ENCODE measurements at places on chromosomes 5 and 9.

DNA sequence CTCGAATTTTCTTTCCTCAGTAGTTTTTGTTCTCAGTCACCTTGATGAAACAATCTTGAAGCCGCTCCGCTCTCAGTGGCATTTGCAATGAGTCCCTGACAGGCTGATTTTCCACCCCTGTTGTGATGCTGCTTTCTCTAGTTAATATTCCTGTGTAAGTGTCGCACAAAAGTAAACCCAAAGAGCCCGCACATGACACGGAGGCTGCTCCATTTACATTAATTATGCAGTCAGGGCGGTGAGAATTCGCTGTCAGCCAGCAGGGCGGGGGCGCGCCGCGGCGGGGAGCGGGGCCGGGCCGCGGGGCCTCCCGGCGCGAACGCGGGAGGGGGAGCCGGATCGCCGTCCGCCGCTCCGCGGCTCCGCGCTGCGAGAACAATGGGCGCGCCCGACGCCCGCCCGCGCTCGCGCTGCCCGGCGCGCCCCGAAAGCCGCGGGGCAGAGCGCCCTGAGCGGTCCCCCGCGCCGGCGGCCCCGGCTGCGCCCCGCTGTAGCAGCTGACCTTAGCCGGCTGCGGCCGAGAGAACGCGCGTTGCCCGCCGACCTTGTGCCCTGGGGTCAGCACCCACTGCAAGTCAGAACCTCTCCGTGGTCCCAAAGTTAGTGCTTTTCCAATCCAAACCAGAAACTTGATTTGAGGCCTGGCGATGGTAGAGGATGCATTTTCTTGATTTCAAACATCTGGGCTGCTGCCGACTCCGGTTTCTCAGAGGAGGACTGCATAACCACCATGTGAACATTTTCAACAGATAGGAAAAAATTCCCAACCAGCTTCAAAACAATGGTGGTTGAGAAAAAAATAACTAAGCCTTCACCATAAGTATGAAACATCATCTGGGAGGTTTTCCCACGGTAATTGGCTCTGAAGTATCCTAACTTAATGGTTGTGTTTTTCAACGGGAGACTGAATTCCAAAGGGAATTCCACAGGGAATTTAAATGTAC is 142.6 kb downstream of the PBX3 start:
- DNase-seq: no peak

DNA sequence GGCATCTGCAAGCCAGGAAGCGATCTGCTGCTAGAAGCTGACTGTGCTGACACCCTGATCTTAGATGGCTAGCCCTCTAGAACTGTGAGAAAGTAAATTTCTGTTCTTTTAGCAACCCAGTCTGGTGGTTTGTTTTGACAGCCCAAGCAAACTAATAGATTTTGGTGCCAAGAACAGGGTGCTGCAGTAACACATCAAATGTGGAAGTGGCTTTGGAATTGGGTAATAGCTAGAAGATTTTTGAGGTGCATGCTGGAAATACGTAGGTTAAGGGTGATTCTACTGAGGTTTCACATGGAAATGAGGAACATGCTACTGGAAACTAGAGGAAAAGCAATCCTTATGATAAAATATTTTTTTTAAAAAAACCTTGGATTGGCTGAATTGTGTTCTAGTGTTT is 153.5 kb upstream of the SH3GL2 start:
- no peak for DNase-seq

- no peak for DNase-seq
These were observed 3.9 kb upstream of the CFAP95 start for GRCh38 chr9:69816735-69817134.

- DNase-seq: peak; percentile 37
These were observed 711.4 kb downstream of the EFNA5 start for GRCh38 chr5:106959387-106959786.

DNA sequence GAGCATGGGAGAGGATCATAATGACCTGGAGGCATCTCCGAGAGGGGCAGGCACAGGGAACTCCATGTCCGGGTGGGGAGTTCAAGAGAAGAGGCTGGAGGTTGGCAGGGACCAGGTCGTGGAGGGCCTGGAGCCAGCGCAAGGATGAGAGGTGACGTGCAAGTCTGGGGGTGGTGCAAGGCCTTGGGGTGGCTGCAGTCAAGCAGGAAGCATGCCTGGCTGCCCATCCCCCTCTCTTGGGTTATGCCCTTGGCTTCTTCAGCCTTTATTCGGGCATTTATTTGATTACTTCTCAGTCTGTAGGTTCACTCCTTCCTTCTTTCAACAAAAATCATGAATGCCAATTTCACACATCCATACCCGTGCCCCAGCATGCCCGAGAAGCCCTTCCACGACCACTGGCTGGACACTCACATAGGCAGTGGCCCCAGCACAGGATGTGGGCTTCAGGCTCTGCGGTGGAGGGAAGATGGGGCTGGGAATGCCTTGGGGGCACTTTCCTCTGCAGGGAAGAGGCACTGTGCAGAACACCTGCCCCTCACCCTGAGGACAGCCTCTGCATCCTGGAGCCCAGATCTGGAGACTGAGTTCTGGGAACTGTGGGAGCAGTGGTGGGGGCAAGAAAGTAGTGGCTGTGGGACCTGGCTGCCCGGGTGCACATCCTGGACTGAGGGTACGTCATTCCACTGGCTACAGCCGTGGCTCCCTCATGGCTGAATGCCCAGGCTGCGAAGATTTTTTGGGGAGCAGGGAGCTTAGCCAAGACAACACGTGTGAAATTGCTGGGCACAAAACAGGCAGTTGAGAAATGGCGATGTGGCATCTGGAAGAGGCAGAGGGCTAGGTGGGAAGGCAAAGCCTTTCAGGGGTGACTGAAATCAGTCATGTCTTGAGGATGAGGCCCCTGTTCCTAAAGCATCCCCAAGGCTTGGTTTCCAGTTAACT is 38.6 kb downstream of the CRB2 start:
- no peak for DNase-seq

DNA sequence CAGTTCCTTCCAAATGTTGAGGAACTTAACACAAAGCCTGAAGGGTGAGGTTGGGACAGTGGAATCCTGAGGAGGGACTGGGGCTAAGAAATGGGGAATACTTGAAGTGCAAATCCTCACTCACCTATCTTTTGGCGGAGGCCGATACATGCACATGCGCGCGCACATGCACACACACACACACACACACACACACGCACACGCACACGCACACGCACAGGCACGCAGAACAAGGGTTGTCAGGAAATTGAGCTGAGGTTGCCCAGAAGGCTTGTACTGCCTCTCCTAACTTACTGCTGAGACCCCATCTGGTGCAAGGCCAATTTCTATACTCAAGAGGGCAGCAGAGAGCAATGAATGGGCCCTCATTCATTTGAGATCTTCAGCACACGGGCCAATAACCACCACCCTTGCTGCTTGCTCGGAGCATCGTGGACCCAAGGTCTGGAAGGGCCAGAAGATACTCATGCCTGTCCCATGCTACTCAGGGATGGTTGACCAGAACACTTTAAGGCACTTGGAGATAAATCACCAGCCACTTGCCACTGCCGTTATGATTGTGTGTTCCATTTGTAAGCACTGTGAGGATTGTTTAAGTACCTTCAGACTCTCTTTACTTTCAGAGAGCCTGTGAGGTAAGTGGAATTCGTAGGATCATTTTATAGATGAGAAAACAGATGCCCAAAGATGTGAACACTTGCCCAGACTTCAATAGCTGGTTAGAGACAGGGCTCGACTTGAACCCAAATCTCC is 21.5 kb downstream of the BTF3 start:
- DNase-seq: peak; percentile 74

GRCh38 chr9:134940236-134941208 is 22.8 kb upstream of the FCN1 start:
- DNase-seq: no peak

DNA sequence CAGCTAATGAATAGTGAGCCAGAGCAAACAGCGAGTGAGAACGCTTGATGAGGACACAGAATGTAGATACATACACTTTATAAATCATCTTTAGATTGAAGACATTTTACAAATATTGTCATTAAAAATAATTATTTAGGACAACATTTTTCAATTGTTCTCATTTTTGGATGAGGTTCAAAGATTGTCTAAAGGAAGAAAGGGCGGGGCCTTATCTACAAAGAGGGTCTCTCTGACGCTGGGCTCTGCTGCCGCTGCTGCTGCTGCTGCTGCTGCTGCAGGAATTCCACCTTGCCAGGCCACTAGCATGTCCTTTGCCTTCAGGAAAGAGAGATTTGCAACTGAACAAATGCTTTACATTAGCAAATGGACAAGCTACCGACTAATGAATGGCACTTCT is 220.7 kb upstream of the TMEM161B start:
- DNase-seq: no peak
